Tibial nerve (tissue), 4 donors: ENCODE measurements at places on chromosomes 7 and 10. TPM values are rescaled to one million over a fixed set of nuclear protein-coding genes. Genes with fewer than 3 reads are reported as not detected.

DNA sequence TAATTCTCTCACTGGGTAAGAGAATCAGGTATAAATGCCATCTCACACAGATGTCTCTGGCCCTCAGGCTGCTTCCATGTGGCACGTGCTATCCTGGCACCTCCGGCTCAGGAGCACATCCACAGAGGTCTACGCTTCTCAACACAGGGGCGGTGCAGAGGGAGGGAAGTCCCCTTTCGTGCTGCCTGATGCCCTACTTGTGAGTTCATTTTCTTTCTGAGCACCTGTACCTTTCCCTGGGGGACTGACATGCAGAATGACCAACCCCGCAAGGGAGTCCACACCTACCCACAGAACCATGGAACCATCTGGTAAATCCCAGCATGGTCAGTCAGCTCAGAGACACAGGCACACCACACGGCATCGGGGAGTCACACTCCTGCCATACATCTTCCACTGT, 99.0 kb upstream of the SAMD8 start:
- no peak overlapping the region for H3K27ac ChIP-seq
- H3K36me3 ChIP-seq: peaks cover 15% of the 10 kb centered on the region

DNA sequence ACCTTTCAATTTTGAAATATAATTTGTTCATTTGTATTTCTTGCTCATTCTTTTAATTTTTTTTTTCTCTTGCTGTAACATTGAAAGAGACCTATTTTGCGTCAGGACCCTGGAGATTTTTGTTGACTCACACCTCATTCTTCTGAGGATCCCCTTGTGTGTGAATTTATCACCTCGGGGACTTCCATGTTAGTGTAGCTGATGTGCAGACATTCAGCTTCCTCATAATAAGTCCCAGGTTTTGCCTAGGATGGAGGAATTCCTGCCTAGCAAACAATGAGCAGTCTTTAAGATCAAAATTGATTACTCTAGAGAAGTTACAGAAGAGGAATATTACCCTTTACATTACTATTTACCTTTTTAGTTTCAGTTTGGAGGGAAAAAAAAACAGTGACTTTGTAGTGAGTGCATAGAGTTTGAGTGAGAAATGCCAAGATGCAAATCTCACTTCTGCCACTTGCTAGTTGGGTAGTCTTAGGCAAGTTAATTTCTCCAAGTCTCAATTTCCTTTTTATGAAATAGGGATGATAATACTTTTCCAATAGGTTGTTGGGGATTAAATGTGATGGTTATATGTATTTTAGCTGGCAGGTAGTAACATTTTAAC, 14.3 kb downstream of the TES start:
- no peak for DNase-seq
- H3K36me3 ChIP-seq: no peaks in the 10 kb centered on the region
- no peaks in the 10 kb centered on the region for H3K27me3 ChIP-seq
- H3K4me1 ChIP-seq: no peaks in the 10 kb centered on the region
- no peak overlapping the region for H3K27ac ChIP-seq

GRCh38 chr10:46037107-46037825, 6.8 kb upstream of the NCOA4 start:
- H3K27ac ChIP-seq: no peak overlapping the region
- no peaks in the 10 kb centered on the region for H3K4me1 ChIP-seq
- no peak overlapping the region for H3K4me3 ChIP-seq
- H3K36me3 ChIP-seq: no peaks in the 10 kb centered on the region
- peaks cover 5% of the 10 kb centered on the region for H3K27me3 ChIP-seq
- no peak for DNase-seq

Gene HOXA10
- 34.1 TPM for total RNA-seq

- DNase-seq: no peak
- H3K27ac ChIP-seq: no peak overlapping the region
- H3K4me3 ChIP-seq: no peak overlapping the region
- no peaks in the 10 kb centered on the region for H3K27me3 ChIP-seq
- H3K36me3 ChIP-seq: no peaks in the 10 kb centered on the region
Measured at GRCh38 chr10:45003432-45004000, 2.8 kb downstream of the ZNF22 start.
